ENCODE measurements at places on chromosomes 12 and 14.
A peak's percentile ranks its signal among the peaks of the same experiment; 100 is the strongest.

- H3K27me3 ChIP-seq: no peaks in the 10 kb centered on the region
- peak; percentile 16 for DNase-seq
- peaks cover 2% of the 10 kb centered on the region for H3K36me3 ChIP-seq
- H3K4me3 ChIP-seq: no peak overlapping the region
- H3K27ac ChIP-seq: no peak overlapping the region
- peaks cover 22% of the 10 kb centered on the region for H3K4me1 ChIP-seq
Observed at GRCh38 chr12:28108599-28108998, 81.7 kb upstream of the CCDC91 start.

DNA sequence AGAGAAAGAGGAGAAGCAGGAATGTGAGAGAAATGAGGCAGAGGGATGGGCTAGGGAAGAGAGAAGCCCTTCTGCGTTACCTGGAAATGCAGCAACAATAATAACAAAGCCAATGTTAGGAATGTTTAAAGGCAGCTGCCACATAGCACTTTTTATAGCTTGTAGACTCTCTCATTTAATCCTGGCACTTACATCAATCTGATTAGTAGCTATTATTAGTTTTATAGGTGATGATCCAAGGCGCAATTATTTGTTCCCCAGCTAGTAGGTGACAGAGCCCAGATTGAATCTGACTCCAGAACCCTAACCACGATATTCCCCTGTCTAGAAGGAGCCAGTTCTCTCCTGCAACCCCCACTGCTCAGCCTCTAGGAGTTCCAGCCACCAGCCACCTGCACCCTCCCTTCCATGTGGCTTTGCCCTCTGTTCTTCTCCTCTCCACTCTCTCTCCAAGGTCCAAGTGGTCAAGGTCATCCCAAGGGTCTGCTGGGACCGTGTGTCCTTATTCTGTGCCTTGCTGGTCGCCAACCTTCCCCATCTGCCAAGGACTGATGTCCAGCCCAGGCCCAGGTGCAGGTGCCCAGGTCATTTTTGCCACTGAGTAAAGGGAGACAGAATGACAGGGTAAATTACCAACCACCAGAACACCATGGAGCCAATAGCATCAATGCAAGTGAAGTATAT is 29.4 kb upstream of the CIPC start:
- H3K36me3 ChIP-seq: no peaks in the 10 kb centered on the region
- H3K27me3 ChIP-seq: peaks cover 4% of the 10 kb centered on the region
- no peak overlapping the region for H3K27ac ChIP-seq
- DNase-seq: no peak
- no peak overlapping the region for H3K4me3 ChIP-seq

GRCh38 chr12:98911396-98911795 is 266.3 kb downstream of the APAF1 start:
- no peak for DNase-seq
- H3K4me1 ChIP-seq: no peaks in the 10 kb centered on the region
- H3K27me3 ChIP-seq: no peaks in the 10 kb centered on the region

DNA sequence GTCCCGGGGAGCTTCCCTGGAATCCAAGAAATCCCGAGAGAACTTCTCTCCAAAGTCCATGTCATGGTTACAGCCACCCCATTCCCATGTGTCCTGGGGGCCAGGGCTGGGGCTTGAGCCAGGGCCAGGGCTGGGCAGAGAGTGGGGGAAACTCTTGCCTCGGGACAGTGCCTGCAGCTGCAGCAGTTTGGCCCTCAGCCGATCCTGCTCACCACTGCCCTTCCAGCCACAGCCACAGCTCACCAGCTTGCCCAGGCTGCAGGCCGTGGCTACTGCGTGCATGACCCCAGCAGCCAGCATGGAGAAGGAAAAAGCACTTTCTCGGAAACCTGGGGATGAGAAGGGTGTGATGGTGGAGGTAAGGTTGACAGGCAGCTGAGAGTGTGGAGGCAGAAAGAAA is 3.5 kb downstream of the WNT10B start:
- H3K4me1 ChIP-seq: peaks cover 16% of the 10 kb centered on the region
- H3K27ac ChIP-seq: no peak overlapping the region
- H3K27me3 ChIP-seq: peaks cover 28% of the 10 kb centered on the region
- no peak for DNase-seq
- H3K4me3 ChIP-seq: no peak overlapping the region
